ENCODE measurements at places on chromosomes 5 and 9.

DNA sequence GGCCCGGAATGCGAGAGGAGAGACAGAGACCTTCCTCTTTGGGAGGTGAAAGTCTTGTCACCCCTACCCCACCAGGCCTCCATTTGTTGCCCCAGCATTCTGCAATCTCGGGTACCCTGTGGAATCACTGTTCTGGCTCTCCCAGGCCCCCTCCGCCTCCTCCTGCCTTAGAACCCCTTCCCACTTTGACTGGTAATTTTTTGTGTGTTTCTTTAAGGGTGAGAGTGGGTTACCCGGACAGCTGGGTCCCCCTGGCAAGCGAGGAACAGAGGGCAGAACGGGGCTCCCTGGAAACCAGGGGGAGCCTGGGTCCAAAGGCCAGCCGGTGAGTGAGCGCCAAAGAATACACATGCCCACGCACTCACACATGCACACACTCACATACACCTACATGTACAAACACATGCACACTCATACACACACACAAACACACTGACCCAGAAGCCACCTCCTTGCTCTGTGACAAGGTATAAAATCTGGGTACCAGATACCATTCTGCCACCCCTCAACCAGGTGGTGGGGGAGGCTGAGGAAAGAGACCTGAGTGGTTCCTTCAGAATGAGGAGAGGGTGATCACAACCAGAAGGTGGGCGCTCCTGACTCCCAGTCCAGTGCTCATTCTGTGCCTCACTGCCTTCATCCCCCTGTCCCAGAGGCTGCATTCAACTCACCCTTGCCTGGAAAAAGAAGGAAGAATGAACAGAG is 30.9 kb upstream of the ORM1 start:
- no peak for DNase-seq

DNA sequence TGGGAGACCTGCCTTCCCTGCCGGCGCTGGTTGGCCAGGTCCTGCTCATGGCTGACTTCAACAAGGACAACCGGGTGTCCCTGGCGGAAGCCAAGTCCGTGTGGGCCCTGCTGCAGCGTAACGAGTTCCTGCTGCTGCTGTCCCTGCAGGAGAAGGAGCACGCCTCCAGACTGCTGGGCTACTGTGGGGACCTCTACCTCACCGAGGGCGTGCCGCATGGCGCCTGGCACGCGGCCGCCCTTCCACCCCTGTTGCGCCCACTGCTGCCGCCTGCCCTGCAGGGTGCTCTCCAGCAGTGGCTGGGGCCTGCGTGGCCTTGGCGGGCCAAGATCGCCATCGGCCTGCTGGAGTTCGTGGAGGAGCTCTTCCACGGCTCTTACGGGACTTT is 10.6 kb downstream of the DIPK1B start:
- no peak for DNase-seq

GRCh38 chr9:23215688-23216087 is 610.4 kb downstream of the ELAVL2 start:
- DNase-seq = no peak

- no peak for DNase-seq
These were observed 68.9 kb upstream of the ANKRD55 start for GRCh38 chr5:56302027-56302426.

All from skeletal muscle cell (primary cell).